ENCODE measurements at places on chromosomes 7 and 10.

DNA sequence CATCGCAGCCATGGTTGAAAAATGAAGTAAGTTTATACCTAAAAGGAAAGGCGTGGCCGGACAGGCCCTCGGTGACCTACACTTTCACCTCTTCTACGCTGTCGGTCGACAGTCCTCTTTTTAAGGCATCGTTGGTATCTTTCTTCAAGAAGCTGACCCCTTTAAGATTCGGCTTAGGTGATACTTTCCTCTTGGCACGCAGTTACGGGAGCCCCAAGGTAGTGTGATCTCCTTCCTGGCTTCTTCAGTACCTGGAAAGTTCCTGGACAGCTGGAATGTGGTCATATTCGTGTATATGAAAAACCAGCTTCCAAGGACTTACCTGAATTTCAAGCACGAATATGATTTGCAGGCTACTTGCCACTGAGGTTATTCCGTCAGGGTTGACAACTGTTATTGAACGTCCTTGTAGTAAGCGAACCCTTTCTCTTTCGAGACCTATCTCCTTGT lies 885 bp upstream of the SYPL1 start:
- DNase-seq = no peak

GRCh38 chr10:49746626-49747302 lies 15.4 kb downstream of the OGDHL start:
- DNase-seq = no peak

DNA sequence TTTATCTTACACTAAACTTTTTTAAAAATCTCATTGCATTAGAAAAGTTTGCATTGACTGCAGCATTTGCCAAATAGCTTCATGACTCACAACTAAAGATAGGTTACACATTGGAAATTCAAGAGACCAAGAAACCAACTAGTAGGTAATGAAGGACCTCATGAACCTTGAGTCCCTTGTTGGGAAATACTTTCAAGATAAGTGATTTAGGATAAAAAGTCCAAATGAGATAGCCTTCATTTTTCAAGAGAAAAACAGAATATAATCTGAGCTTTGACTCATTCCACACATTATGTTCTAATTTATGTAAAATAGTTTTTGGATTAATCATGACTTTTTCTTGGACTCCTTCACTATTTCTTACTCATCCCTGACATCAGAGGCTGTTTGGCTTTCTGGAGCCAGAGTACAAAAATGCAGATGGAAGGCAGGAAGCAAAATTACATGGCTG lies 13.1 kb upstream of the LIPF start:
- DNase-seq = no peak

DNA sequence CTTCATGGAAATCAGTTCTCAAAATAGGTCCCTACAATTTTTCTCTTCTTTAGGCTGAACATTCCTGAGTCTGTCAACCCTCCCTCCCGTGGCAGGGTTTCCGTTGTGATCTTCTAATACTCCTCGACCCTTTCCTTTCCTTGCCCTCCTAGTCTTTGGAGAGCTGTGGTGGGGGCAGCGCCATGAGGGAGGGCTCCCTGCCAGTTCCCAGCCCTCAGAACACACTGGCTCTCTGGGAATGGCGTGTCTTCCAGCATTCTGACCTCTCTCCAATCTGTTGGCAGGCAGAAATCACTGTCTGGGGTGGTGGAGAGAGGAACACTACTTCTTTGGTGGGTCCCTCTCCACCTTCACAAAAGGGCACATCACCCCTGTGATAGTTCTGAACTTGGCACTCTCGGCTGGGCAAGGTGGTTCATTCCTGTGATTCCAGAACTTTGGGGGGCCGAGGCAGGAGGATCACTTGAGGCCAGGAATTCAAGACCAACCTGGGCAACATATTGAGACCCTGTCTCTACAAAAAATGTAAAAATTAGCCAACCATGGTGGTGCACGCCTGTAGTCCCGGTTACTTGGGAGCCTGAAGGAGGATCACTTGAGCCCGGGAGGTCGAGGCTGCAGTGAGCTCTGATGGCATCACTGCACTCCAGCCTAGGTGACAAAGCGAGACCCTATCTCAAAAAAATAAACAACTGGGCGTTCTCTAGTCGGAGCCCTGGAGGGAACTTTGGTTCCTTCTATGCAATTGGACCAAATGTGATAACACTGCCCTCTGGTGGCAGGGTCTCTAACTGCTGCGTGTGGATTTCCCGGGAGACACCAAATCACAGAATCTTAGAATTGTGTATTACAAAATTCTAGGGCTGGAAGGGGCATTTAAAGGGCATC lies 13.1 kb upstream of the ARPC1A start:
- peak; percentile 50 for DNase-seq

DNA sequence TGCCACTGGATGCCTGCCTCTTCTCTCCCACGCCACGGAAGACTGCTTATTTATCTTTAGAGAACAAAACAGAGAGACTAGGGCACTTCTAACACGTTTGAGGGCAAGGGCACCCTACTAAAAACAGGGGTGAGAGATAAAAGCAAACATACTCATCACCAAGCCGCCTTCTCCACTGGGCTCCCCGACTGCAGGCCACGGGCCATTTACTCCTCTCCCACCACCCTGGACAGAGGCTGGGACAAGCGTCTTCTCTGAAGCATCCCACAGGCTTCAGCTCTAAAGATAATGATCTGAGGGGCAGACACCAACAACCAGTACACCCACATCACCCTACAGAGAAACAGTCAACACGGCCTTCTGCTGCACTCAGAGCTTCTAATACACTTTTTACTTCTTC lies 78.7 kb downstream of the CYTH3 start:
- DNase-seq = no peak

DNA sequence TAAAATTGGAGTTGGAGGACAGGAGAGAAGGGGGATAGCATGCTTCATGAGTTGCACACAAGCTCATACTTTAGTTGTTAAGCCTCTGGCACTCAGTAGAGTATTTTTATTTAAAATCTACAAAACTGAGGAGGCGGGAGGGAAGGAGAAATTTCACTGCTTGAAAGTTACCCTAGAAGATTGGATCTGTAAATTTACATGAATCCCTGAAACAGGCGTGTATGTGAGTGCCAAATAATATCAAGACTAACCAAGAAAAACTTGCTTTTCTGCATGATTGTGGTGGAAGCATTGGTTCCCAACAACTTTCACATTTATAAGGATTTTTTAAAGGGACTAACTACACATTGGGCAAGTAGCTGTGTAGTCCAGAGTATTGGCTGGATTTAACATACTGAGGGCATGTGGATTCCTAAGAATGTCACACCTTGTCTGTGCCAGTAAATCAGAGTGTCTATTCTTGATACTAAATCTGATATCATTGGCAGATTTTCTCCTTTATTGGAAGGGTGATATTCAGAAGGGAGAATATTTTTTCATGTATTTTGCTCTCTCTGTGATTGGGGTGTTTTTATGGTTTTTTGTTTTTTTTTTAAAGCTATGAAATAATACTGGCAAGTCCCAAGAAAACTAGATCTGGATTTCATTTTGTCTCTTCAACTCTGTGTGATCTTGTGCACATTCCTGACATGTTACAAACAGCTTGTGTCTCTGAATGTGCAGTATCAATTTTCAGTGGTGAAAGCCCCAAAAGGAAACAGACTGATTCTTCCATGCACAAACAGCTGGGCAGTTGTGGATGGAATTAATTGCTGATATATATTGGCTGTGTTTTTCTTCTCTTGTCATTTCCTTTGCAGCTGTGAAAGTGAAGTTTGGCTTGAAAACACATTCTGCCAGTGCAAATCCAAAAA lies 67.2 kb downstream of the ADD3 start:
- DNase-seq = no peak

- DNase-seq = no peak
These were observed 220.5 kb downstream of the CDK14 start for GRCh38 chr7:90816511-90817142.

- DNase-seq = no peak
These were observed 26.8 kb downstream of the VOPP1 start for GRCh38 chr7:55545496-55545895.

DNA sequence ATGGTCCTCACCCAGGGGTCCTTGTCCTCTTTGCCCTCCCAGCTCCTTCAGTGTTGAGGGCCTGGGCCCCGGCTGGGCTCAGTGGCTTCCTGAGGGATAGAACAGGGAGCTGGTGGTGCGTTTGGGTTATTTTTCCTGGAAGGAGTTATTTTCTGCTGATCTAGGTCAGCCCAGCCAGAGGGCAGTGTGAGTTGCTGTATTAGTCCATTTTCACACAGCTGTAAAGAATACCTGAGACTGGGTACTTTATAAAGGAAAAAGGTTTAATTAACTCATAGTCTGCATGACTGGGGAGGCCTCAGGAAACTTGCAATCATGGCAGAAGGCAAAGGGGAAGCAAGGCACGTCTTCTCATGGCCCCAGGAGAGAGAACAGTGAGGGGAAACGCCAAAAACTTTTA lies 122.4 kb upstream of the PCBD1 start:
- DNase-seq = no peak
